T-helper 22 cell (primary cell): ENCODE measurements at places on chromosomes 16 and 17.

- no peak for DNase-seq
Observed at GRCh38 chr17:65202844-65203571, 65.8 kb downstream of the RGS9 start.

DNA sequence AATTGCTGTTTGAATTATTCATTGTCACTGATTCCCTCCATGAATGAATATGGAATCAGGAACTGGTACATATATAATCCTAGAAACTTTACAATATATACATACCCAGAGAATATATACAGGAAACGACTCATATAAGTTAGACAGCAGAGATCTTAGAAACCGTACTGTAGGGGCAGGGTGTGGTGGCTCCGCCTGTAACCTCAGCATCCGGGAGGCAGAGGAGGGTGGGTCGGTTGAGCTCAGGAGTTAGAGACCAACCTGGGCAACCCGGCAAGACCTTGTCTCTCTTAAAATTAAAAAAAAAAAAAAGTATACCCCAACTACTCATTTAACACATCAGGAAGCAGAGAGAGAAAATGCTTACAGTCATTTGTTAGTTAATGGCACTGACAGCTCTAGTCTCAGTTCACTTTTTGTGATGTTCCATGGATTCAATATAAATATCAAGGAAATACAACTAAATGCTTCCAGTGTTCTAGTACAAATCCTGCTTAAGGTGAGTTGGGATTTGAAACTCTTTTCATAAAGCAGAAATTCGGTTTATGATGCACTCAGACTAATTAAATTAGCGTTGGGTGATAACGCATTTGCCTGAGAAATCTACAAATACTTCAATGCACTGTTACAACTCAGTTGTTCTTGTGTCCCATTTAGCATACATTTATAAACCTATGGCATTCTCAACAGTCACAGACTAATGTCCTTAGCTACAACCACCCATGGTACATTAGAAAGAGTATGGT, 5.6 kb downstream of the GLG1 start:
- DNase-seq: peak; percentile 68

DNA sequence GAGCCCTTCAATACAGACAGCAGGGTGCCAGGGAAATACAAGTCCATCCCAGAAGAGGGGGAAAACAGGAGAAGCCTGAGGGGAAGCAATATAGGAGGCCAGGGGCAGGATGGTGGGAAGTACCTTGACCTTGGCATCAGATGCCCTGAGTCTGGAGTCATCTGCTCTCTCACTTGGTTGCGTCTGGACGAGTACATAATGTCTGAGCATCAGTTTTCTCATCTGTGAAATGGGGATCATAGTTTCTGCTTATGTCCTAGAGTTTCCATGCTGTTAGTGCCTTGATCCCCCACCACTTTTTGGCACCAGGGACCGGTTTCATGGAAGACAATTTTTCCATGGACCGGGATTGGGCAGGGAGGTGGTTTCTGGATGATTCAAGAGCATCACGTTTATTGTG, 2.3 kb downstream of the STAT5A start:
- DNase-seq: no peak

DNA sequence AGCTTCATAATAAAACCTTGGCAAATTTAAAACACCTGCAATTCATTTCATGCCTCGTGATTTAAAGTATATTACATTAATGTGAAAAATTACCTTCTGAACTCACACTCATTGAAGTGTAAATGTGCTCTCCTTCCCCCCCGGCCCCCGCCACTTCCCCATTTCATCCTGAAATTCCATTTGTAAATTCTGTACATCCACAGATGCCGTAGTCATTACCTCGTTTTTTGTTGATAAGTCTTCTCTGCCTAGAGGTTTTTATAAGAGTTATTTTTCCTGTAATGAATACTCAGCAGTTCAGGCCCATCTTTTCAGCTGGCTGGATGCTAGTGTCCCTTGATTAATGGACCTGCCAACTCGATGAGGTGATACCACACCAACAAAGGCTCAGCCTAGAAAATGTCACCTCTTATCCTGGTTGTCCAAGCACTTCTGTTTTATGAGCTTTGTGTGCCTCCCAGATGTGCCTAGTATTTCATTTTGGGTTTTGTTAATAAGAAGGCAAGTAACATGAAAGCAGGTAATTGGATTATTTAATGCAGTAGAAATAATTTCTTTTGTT, 64.8 kb upstream of the KIFC3 start:
- DNase-seq: no peak

DNA sequence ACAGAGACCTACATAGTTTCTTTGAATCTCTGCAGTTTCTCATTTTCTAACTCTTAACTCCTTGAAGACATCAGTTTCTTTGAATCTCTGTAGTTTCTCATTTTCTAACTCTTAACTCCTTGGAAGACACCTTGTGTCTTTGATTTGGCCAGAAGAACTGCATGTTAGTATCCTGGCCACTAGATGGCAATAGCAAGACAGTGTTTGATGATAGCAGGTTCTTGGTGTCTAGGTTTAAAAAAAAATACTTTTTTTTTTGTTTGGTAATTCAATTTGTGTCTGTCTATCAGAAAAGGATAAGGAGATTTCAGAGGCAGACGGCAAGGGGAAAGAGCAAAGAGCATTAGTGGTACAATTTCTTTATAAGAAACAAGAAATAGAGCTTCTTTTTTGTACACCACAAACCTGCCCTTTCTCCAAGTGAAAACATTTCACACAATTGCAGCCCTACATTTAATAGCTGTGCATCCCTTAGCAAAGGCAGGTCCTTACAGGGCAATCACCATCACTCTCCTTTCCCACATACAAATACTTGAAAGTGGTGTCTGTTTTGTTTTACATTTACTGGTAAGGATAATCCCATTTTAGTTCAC, 1324.9 kb upstream of the CDH8 start:
- DNase-seq: no peak

- peak; percentile 51 for DNase-seq
Observed at GRCh38 chr16:88737298-88738150, 31.2 kb downstream of the CTU2 start.

DNA sequence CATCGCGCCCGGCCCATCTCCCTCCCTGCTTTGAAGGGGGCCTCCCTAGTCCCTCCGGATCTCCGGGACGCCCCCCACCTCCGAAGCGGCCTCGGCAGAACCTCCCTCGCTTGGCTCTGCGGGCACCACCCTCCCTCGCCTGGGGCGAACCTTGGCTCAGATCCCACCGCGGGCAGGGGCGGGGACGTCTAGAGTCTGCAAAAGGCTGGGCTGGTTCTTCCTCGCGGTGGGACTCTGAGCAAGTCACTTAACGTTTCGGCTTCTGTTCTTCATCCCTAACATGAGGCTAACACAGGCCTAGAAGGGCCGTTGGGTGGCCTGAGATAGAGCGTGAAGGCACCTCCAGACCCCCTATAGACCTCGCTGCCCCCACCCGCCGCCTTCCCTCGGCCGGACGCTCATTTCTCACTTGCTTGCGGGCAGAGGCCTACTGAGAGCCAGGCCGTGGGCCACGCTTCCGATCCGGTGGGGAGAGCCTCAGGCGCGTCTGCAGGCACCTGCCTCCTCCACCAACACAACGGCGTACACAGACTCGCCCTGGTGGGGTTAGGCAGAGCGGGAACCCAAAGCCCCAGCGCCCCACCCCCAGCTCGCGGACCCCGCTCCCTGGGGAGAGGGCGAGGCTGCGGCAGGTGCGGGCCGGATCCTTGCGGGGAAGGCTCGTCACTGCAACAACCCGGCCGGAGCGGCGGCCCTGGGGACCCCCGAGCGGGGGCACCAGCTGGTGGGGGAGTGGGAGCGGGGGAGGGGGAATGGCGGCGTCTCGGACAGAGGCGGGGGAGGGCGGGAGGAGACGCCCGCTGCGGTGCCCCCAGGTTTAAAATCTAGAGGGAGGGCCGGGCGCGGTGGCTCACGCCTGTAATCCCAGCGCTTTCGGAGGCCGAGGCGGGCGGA, 5.4 kb downstream of the MYO1C start:
- DNase-seq: peak; percentile 74

DNA sequence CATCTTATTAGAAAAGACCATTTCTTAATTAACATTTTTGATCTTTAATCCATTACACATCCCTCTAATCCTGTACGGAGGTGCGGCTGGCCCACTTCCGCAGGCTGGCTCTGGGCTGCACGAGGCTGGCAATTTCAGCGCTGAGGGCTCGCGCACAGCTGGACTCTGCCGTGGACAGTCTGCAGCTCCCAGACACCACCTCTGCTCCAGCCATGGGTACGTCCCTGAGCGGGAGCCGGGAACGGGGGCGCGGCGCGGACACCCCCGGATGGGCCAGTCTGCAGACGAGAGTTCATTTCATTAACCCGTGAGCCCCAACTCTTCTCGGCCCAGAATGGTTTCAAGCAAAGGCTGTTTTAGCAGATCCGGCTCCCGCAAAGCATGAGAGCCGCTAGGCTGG, 87.9 kb downstream of the ZNF423 start:
- no peak for DNase-seq

DNA sequence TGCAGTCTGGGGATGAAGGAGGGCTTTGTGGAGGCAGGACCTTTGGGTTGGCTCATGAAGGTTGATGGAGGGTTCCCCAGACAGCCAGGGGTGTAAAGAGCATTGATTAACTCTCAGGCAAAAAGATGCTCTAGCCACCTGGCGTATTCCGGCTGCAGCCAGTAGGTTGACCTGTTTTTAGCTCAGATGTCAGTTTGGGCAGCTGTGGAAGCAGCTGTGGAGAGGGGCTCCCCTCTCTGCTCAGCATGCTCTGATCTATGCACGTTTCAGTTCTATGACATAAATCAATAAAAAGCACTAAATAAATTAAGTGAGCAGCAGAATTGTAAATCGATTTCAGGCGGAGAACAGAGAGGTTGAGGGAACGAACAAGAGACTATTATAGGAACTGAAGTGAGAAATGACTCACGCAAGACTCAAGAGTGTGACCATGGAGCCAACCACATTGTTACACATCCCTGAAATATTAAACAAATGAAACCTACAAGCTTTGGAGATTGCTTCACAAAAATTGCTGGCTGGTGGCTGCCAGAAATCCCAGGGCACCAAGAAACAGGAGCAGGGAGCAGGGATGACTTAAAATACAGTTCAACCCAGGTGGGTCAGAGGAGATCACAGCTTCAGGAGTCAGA, 111.9 kb downstream of the GSG1L start:
- DNase-seq: no peak

DNA sequence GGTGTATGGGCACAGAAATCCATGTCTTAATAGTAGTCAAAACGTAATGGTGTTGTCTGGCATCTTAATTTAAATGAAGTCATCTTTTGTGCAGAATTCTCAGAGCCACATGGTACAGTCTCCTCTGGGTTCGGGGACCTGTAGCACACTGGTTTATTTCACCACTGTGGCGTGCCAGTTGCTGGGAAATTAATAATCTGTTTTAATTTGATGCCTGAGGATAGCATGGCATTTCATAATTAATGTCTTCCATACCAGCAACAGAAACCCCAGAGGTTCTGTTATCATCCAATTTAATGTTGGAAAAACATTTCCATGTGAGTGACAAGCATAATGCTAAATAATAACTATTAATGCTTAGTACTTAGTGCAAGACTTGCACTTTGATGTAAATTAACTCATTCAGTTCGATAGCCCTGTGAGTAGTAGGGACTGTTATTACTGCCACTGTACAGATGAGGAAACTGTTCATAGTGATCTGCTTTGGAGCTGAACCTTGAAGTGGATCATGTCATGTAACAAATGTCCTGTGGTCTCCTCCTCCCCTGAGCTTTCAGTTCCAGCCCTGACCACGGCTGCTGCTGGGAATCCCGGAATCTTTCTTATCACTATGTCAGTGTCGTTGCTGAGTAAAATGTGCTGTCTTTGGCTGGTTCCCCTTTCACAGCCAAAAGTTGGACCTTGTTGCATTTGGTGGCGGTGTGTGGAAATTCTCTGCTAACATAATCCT, 51.2 kb downstream of the SNX29 start:
- DNase-seq: no peak

GRCh38 chr17:3534881-3535252, 22.7 kb downstream of the TRPV3 start:
- no peak for DNase-seq

DNA sequence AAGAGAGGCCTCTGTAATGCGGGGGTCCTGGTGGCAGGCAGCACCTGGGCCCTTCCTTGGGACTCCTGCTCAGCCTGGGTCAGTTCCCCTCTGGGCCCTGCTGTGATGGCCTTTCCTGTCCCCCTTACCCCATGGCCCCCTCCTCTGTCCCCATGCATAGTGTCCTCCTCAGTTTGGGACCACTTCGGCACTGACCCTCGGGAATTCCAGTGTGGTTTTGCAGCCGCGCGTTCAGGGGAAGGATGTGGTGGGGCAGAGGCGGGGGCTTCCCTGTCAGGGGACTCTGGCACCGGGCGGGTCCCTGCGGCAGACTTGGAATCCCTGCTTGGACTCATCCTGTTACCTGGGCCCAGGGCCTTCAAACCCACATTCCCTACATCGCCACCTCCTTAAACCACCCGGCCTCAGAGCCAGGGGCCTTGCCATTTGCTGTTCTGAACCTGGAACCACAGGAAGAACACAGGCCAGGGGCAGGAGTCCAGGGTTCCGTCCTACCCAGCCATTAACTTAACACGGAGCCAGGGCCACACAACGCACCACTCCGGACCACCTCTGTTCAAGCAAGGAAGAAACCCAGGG, 31.4 kb upstream of the EIF1 start:
- no peak for DNase-seq

DNA sequence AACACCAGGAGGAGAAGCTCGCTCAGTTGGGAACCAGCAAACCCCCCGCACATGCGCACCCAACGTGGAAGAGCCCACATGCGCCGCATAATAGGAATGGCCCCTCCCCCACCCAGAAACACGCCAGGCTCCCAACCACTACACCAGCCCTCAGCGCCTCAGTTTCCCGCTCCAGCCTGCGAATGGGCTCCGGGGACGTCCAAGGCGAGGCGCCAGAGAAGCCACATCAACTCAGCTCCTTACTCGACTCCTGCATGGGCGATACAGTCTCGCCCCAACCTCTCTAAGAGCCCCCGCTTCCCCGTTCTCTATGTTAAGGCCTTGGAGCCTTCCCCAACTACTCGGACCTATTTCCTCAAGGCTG, 504 bp downstream of the SRSF1 start:
- peak; percentile 12 for DNase-seq

- no peak for DNase-seq
Observed at GRCh38 chr17:75111777-75112335, 2.1 kb downstream of the ARMC7 start.

- peak; percentile 38 for DNase-seq
Observed at GRCh38 chr17:17849845-17850373, 13.1 kb upstream of the SREBF1 start.

- no peak for DNase-seq
Observed at GRCh38 chr17:19328441-19329061, 34.0 kb downstream of the B9D1 start.

- no peak for DNase-seq
Observed at GRCh38 chr17:18321309-18321708, 6.2 kb downstream of the SMCR8 start.

GRCh38 chr17:7922269-7922844, 6.3 kb upstream of the RNF227 start:
- DNase-seq: no peak
